ENCODE measurements at places on chromosomes 7 and 10.

DNA sequence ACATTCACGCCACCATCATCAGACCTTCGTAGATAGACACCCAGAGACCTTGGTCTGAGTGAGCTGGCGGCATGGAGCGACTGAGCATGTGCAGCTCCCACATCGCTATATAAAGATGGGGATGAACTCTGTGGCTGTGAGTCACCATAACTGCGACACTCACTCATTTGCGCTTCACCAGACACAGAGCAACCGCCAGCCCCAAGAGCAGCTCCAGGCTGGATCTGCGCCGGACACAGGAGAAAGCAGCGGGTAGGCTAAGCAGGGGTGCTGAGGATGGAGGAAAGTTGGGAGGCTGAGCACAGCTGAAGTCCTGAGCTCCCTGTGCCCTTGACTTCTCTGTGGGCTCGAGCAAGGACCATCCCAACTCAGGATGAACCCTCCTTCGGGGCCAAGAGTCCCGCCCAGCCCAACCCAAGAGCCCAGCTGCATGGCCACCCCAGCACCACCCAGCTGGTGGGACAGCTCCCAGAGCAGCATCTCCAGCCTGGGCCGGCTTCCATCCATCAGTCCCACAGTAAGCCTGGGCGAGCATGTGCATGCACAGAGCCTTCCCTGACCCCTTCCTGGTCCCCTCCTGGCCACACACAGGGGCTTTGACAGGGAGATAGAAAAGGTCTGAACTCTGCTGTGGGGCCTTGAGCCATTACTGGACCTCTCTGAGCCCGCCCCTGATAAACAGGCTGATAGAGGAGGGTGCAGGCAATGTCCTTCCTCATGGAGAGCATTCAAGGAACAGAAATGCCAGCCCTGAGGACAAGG lies at the start of gene OPN4:
TSS of gene OPN4 (plus strand) at position 137 of the 762 bp plus-strand sequence. CDS start at position 374, 237 bp downstream.
- DNase-seq, result no peak

DNA sequence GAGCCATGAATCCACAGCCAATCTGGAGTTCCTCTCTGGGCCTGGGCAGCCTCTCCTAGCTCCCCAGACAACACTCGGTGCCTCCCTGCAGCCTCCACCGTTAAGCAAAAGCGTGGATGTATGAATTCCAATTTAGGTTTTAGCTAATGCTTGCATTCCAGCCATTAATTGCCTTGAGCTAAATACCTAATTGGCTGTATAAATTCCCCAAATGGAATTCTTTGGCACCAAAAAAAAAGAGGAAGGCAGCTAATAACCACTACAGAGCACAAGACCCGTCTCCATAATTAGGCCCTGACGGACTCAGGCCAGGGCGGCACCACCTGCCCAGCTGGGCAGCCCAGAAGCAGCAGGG lies 140.5 kb downstream of the PTPRN2 start:
- no peak for DNase-seq

DNA sequence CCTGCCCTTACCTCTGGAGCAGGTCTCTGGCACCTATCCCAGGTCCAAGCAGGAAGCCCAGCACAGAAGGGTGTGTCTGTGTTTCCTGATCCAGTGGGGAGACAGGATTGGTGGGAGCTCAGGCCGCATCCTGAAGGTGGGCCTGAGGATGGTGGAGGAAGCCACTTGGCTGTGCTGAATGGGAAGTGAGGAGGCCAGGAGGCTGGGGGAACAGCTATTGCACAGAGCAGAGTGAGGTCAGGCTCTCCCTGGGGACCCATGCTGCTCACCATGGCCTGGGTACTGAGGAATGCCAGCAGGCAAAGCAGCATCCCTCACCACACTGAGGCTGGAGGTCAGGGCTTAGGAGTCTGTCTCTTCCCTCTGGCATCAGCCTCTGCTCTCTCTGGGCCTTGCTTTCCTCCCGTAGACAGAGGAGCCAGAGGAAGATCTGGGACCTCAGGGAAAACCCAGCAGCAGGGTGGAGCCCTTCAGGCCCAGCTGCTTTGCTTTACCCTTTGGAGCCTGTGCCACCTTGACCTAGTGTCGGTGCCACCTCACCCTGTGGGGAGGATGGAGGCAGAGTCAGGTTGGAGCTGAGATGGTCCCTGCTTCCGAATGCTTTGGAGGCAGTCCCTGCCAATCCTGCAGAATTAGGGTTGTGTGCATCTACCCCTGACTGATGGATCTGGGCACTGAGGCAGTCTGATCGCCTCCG lies 39.0 kb downstream of the CDH23 start:
- DNase-seq, result no peak

DNA sequence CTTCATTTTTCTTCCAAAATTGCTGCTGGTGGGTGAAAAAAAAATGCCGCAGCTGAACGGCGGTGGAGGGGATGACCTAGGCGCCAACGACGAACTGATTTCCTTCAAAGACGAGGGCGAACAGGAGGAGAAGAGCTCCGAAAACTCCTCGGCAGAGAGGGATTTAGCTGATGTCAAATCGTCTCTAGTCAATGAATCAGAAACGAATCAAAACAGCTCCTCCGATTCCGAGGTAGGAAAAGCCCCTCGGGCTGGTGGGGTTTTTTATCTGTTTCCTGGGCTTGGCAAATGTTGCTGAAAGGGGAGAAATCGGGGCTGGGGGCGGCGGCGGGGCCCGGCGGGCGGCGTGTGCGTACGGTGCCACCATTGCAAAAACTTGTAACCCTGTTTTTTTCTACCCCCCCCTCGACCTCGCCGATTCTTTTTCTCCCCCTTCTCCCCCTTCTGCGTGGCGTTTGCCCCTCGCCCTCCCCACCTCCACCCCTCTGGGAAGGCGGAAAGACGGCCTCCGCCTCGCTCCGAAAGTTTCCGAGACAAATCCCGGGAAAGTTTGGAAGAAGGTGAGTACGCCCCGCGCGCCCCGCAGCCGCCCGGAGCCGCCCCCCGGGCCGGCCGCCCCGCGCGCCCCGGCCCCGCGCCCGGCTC lies 789 bp downstream of the TCF7L2 start:
- no peak for DNase-seq

GRCh38 chr7:14209896-14210484 lies 220.5 kb upstream of the ETV1 start:
- DNase-seq, result no peak

DNA sequence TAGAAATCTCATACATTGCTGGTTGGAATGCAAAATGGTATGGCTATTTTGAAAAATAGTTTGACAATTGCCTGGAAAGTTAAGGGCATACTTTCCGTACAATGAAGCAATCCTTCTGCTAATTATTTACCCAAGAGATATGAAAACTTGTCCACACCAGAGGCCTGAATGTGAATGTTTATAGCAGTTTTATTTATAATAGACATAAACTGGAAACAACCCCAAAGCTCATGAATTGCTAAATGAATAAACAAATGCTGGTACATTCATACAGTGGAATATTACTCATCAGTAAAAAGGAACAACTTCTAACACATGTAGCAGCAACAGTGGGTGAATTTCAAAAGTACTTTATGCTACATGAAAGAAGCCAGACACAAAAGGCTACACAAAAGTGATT lies 42.7 kb downstream of the MMRN2 start:
- no peak for DNase-seq

GRCh38 chr7:25272265-25272664 lies 44.0 kb upstream of the NPVF start:
- no peak for DNase-seq

DNA sequence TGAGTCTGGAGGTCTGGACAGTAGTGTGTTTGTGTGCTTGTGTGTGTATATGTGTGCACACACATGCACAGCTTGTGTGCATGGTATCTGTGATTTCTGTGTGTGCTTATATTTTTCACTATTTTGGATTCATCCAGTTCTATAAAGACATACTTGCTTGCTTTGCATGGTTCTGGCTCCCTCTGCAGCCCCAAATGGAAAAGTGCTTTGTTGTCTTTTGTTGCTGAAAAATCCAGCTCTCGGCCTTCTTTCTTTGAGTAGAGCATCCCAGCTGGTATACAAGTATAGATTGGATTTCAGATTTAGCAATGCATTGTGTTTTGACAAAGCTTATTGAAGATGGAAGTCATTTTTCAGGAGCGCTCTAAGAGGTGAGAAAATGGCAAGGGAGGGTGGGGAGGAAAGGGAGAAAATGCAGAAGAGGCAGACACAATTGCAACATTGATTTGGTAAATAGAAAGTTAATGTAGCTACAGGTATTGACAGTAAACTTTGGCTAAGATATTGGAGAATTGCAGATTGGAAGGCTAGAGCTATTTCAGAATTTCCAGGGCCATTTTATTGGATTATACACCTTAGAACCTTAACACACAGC lies 333.9 kb downstream of the AUTS2 start:
- DNase-seq, result no peak

GRCh38 chr10:13956826-13957225 lies 370.1 kb downstream of the PRPF18 start:
- DNase-seq, result no peak

DNA sequence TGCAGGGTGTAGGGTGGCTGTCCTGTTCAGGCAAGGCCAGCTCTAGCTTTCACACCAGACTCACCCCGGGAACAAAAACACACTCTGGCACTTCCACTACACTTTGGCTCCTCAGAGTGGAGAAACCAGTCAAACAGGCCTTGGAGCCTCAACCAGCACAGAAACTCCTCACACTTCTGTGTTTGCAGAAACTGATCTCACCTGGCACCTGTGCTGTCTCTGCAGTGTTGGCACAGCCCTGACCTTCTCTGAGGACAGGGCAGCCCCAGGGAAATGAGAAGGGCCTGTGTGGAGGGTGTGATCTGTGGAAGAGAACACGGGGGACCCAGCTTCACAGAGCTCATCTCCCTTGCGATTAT lies 4.1 kb upstream of the CALML5 start:
- no peak for DNase-seq

GRCh38 chr10:18308600-18308999 lies 168.4 kb downstream of the CACNB2 start:
- DNase-seq, result no peak

GRCh38 chr10:75272896-75273295 lies 37.1 kb upstream of the COMTD1 start:
- no peak for DNase-seq

DNA sequence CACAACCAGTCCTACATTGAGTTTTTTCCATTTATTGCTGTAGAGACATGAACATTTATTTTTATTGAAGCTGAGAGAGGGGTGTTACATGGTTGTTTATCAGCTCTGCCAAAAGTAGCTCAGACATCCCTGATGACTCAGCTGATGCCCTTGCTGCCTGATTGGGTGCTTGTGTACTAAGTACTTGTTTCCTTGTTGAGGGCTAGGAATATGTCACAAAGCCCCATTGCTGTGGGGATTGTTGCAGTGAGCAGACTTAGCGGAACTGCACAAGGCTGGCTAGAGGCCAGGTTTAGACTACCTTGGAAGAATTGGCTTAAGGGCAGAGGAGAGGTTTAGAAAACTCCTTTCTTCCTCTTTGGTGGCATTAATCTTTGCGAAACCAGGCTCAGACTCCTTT lies 110.6 kb downstream of the AUTS2 start:
- no peak for DNase-seq

- DNase-seq, result no peak
Observed at GRCh38 chr10:88989824-88990383, 694 bp upstream of the FAS start.

DNA sequence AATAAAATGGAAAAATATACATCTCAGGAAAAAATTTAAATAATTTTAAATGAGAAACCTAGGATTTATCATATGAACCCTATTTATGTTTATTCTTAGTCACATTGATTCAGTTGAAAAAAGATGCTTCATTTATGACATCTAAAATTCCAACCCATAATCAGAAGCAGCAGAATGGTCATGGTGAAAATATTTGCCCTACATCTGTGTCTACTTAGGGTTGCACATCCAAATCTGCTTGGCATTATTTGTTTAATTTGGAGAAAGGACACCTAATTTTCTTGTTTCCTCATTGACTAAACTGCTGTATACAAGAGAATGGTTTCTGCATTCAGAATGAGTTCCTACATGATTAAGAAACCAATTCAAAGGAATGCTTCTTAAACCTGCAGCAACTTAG lies 72.9 kb upstream of the SKAP2 start:
- no peak for DNase-seq

DNA sequence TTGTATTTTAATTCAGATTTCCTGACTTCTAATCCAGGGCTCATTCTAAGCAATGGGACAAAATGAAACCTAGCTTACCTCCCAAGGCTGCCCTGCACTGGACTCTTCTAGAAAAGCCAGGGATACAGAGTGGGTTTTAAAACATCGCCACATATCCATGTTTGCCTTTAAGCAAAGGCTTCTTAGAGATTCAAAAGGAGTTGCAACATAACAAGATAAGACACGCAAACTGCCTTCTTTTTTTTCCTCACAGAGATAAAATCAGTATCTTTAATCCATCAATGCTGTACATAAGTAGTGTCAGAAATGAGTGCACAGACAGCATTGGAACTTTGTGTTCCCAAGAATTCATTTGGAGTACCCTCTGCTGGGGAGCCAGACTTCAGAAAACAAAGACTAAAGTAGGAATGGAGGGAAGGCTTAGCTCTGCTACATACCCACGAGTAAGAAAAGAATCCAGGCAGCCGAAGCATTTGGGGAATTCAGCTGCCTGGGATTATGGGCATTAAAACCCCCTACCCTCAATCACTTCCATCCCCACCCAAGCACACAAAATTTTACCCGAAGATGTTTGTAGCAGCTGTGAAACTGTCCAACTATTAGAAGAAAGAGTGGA lies 427.8 kb downstream of the ARL4A start:
- no peak for DNase-seq

DNA sequence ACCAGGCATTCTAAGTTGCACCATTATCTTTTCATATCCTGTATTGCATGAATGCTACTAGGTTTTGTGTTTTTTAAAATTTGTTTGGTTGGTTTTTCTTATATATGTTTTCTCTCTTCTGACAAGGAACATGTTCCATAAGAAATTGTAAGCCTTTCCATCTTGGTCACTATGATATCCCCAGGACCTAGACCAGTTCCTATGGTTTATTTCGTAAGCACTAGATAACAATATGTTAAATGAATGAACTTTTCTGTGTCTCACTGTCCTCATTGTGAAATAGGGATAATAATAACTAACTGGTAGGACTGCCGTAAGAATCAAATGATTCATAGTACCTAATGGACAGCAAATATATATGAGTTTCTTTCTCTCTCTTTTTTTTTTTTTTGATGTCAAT lies 146.3 kb downstream of the SEMA3E start:
- no peak for DNase-seq

GRCh38 chr7:140159497-140159896 lies 17.3 kb downstream of the KDM7A start:
- no peak for DNase-seq

- DNase-seq, result no peak
Observed at GRCh38 chr7:95424716-95425115, 10.1 kb downstream of the PON2 start.

All from stimulated activated CD8-positive, alpha-beta memory T cell treated with anti-CD3 and anti-CD28 coated beads, Interleukin-4, amount 100 ng/mL, for 4 hours (primary cell).